ENCODE measurements at places on chromosomes 16 and 17.
A peak's percentile ranks its signal among the peaks of the same experiment; 100 is the strongest.

DNA sequence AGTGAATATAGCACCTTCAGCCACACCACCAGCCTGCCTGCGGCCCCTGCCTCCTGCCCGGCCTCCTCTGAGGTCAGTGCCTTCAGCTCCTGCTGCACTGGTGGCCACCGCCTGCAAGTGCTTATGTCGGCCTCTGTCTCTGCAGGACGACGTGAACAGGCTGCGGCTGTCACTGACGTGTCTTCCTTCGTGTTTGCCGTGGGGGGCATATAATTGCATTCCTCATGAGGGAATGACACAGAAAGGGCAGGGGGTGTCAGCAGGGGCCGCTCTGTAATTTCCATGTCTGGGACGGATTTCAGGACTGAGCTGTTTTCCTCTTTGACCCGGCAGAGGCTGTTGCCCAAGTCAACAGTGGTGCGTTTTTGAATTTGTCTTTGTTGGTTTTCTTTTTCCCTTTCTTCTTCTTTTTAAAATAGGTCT is 28.5 kb downstream of the CMIP start:
- no peak for DNase-seq

- peak; percentile 3 for DNase-seq
These were observed 1.7 kb downstream of the CORO1A start for GRCh38 chr16:30184891-30185682.

DNA sequence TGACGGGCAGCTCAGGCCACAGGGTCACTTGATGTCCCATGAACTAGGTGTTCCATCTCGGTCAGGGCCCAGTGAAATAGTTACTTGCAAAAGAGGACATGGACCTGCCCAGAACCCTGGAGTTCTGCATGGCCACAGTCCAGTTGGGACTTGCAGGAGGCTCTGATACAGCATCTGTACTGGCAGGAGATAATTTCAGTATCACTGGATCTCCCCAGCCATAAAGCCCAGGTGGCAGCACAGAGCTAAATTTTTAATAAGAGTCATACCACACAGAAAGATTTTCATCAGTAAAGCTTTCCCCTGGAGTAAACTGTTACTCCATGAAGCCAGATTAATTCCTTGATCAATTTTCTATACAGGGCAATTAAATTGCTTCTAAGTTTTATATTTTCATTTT is 18.0 kb upstream of the SLC16A5 start:
- DNase-seq, result no peak

GRCh38 chr17:2024572-2025219 is 438 bp downstream of the RTN4RL1 start:
- DNase-seq, result no peak

GRCh38 chr16:56094231-56094630 is 97.1 kb upstream of the GNAO1 start:
- DNase-seq, result no peak

- no peak for DNase-seq
These were observed 8.9 kb downstream of the CBX4 start for GRCh38 chr17:79830303-79830702.

GRCh38 chr17:49362723-49363117 is 670 bp upstream of the ZNF652 start:
- DNase-seq, result no peak

DNA sequence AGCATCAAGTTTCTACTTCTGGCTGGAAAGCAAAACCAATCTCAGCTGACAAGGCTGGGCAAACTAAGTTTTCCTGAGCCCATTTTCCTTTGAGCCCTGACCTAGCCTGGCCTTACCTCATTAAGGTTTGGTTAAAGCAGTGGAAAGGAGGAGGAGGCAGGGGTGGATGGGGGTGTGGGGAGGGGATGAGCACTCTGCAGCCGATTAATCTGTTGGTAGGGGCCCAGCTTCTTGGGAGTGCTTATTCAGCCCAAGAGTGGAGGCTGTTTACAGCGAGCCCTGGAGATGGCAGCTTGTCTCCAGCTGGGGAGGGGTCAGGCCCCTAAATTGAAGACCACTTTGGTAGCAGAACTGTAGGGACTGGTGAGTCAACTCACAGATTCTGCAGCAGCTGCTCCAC is 12.0 kb downstream of the SMCR8 start:
- DNase-seq, result no peak

DNA sequence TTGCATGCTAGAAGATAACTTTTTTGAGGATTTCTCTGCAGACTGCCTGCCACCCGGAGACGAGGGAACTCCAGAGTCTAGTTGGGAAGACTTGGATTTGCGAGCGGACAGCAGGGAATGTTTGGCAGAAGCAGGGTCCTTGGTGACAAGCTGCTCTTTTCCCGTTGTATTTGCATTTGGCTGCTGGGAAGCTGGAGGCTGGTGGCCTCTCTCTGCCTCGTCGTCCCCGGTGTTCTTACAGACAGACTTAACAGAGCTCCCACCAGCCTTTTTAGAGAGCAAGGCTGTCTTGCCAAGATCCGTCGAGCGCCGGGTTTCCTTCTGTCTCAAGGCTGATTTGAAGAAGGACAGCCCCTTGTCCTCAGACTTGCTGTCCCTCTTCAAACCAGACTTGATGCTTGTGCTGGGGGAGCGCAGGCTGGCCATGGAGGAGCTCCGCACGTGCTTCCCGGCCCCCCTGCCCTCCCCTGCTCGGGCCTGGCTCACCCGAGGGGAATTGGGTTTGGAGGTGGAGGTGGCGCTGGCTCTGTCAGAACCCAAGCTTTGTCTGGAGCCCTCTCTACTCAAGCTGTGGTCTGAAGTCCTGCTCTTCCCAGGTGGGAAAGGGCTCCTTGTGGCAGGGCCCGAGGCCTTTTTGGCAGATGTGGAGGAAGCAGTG is 81.0 kb downstream of the USP31 start:
- no peak for DNase-seq

DNA sequence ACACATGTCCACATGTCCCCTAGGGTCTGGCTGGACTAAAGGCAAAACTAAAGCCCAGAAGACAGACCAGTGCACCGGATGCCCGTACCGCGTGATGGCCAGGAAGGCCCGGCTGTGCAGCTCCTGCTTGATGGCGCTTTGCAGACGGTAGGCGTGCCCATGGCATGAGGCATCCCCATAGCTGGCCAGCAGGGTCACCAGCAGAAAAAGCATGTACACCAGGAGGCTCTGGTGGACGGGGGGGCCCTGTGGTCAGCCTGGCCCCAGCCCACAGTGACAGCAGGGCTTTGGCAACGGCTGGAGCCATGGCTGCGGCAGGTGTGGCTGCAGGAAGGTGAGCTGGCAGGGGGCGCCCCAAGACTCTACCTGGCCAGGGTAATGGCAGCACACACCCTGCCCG is 42.8 kb downstream of the PKD1 start:
- no peak for DNase-seq

DNA sequence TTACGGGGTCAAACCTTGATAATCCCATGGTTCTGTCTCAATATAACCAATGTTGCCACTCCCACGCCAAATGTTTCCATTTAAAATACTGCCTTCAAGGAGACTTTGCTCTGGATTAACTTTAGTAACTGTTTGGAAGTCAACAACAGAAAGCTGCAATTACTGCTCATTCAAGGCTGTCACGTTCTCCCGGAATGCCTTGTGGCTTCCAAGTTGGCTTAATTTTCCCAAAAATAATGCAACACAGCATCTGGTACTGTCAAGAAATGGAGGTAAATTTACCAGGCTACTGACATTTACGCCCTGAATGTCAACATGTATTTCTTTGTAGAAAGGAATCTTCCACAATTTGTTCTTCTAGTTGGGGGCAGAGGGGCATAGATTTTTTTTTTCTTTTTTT is 38.2 kb downstream of the GPRC5B start:
- no peak for DNase-seq

DNA sequence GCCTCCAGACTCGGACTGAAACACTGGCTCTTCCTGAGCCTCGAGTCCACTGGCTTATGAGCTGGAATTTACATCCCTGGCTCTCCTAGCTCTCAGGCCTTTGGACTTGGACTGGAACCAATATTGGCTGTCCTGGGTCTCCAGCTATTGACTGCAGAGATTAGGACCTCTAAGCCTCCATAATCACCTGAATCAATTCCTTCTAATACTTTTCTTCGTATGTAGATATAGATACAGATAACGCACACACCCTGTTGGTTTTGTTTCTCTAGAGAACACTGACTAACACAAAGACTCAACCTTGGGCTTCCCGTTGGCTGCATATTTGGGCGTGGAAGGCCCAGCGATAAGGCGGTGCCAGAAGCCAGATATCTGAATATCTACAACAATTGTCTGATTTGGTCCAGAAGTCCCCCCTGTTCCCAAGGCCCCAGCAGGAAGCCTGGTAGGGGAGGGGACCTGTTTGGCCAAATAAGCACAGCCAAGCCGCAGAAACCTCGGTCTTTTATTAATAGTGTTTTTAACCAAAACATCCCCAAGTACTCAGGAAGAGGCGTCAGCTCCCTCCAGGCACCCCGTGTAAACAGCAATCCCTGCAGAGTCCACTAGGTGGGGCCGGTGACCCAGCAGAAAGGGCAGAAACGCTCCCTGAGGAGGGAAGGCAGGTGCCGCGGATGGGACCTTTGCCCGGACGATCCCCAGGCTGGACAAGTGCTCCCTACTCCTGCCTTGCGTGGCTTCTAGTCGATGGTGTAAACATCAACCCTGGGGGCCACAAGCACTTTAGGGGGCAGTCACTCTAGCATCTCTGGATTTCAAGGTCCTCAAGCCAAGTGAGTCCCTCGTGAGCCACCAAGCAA is 57.0 kb downstream of the ABR start:
- DNase-seq, result peak; percentile 66

DNA sequence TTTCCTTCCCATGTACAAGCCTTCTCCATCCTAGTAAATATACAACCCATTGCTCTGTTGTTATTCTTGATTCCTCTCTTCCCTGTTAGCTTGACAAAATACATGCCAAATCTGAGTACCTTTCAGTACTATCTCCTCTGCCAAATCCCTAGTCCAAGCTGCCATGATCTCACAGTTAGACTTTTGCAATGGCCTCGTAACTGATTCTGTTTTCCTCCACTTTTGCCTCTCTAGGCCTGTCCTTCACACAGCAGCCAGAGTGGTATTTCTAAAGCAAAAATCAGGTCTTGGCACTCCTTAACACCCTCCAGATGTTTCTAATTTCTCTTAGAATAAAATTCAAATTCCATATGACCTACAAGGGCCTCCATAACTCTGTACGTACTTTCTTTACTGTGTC is 153.0 kb upstream of the RBL2 start:
- DNase-seq, result no peak
